Activated naive CD4-positive, alpha-beta T cell treated with anti-CD3 and anti-CD28 coated beads, Interleukin-2, amount 10 ng/mL, durations not matched to agents 5 hours and 36 hours (primary cell): ENCODE measurements at places on chromosomes 4 and X. TPM values are rescaled to one million over a fixed set of nuclear protein-coding genes. Genes with fewer than 3 reads are reported as not detected.

Gene JAKMIP1
- total RNA-seq: 5.2 TPM

Gene NKRF
- 14.3 TPM for total RNA-seq

Gene GLOD5
- not detected for total RNA-seq

Gene ADH7
- not detected for total RNA-seq

Gene TMEM31
- total RNA-seq: not detected

Gene ZIC3
- not detected for total RNA-seq

Gene HPGDS
- 0.24 TPM for total RNA-seq

Gene UBE2A
- total RNA-seq: 61.4 TPM

Gene SEL1L3
- total RNA-seq: 61.8 TPM
